ENCODE measurements at places on chromosomes 1 and 21.

DNA sequence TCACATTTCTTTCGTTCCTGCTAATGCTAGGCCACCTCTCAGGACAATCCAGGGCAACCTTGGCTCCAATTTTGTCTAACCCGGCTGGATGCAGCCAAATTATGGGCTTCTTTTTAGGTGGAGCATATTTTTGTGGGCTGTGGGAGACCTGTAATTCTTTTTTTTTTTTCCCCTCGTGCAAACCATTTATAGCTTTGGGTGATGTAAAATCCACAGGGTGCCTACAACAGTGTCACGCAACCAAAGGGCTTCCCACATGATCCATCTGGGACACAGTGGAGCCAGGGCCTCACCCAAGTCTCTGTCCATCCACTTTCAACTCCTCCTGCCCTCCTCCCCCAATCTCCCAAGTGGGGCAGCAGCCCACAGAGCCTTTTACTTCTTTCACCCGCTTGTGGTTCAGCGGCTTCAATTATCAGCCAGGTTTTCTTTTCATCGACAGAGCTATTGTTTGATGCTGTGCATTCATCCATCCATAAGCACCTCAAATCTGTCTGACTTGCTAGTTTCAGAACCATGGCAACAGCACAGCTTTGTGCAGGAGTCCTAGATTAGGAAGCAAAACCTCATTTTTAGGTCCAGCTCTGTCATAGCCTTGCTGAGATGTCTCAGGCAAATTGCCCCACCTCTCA lies 10.0 kb upstream of the OVAAL start:
- DNase-seq: no peak

- DNase-seq: no peak
These were observed 1.2 kb downstream of the SYTL1 start for GRCh38 chr1:27342778-27343638.

DNA sequence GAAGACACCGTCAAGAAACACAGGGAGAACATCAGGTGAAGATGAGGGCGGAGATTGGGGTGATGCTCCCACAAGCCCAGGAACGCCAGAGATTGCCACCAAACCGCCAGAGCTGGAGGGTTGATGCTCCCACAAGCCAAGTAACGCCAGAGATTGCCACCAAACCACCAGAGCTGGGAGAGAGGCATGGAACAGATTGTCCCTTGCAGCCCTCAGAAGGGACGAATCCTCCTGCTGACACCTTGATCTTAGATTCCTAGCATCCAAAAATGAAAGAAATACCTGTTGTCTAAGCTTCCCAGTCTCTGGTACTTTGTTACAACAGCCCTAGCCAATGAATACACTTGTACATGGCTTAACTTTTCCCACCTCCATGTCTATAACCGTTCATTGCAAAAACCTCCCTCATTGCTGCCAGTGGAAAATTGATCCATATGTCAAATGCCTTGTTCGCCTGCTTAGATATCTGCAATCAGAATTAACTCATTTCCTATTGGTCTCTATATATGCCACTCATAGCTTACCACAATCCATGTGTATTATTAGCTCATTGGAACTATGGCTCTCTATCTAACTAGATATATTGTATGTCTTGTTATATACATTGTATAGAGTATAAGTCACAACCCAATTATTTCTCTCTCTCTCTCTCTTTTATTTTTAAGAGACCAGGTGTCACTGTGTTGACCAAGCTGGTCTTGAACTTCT lies 127.4 kb downstream of the ADSS2 start:
- DNase-seq: no peak

- no peak for DNase-seq
These were observed 27.4 kb downstream of the TNFSF18 start for GRCh38 chr1:173023343-173023742.

DNA sequence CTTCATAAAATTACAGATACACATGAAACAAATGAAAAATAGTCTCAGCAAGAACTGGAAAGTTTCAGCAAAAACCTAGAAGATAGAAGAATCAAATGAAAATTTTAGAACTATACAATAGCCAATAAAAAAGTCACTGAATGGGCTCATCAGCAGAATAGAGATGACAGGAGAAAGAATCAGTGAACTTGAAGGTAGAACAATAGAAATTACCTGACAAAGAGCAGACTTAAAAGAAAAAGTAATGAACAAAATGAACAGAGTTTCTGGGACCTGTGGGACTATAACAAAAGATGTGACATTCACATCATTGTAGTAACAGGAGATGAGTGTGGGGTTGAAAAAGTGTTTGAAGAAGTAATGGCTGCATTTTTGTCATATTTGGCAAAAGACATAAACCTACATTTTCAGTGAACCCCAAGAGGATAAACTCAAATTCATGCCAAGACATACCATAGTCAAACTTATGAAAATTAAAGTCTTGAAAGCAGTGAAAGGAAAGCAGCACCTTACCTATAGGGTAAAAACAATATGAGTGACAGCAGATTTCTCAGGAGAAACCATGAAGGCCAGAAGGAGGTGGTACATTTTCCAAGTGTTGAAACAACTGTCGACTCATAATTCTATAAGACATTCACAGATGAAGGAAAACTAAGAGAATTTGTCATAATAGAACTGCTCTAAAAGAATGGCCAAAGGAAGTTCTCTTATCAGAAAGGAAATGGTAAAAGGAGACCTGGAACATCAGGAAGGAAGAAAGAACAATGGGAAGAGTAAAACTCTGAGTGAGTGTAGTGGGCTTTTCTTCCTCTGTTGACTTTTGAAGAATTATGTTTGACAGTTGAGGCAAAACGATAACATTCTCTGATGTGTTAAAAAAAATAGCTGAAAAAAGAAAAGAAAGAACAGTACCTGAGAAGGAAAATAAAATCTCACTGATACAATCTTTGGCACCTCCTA lies 23.5 kb downstream of the NTPCR start:
- no peak for DNase-seq

DNA sequence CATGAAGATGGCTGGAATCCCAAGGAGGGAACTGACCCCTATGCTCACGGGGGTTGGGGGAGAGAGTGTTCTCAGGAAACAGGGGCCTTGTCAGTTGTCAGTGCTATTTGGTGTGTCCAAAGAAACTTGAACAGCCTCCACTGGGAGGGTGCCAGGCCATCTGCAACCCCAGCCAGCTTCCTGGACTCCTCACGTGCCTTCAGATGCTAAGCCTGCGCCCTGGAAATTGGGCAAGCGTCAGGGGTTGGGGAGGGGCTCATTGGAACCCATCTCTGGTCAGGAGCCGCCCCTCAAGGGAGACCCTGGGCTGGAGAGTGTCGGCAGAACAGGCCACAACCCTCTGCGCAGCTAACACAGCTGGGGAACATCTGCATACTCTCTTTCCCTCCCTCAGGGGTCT lies 13.1 kb upstream of the LHX4 start:
- no peak for DNase-seq

DNA sequence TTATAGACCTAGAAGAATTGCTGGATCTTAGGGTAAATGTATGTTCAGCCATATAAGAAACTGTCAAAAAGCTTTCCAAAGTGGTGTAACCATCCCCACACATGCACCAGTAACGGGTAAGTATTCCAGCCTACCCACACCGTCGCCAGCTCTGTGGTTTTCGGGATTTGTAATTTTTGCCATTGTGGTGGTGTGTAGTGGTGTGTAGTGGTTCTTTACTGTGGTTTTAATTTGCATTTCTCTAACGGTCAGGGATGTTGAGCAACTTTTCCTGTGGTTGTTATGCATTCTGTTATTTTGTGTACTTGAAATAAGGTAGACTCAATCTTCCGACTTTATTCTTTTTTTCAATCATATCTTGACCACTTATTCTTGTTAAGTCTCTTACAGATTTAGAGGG lies 342.4 kb upstream of the AJAP1 start:
- no peak for DNase-seq

GRCh38 chr1:199272139-199272544 lies 633.3 kb downstream of the PTPRC start:
- DNase-seq: no peak

GRCh38 chr21:44649521-44650100 lies 3.4 kb downstream of the KRTAP10-11 start:
- DNase-seq: no peak

- DNase-seq: peak; percentile 99
These were observed 92.1 kb upstream of the POU3F1 start for GRCh38 chr1:38138498-38139233.

- DNase-seq: no peak
These were observed 76.4 kb upstream of the PRMT6 start for GRCh38 chr1:106980121-106980520.

- peak; percentile 73 for DNase-seq
These were observed 74.6 kb downstream of the DNTTIP2 start for GRCh38 chr1:93804412-93804811.

DNA sequence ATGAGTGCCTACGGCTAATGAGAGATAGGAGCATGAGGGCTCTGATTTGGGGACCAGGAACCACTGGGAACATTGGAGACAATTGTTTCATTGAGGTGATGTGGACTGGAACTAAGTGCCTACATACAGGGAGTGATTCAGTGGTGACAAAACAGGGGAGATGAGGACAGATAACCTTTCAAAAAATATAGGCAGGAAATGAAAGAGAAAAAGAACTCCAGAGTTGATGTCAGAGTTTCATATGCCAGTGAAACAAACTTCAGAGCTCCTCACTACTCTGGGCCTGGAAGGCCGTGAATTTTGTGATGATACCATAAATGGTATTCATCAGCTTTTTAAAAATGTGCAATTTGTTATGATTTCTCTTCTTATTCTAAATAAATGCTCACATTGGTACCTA lies 39.3 kb downstream of the FASLG start:
- DNase-seq: peak; percentile 22

DNA sequence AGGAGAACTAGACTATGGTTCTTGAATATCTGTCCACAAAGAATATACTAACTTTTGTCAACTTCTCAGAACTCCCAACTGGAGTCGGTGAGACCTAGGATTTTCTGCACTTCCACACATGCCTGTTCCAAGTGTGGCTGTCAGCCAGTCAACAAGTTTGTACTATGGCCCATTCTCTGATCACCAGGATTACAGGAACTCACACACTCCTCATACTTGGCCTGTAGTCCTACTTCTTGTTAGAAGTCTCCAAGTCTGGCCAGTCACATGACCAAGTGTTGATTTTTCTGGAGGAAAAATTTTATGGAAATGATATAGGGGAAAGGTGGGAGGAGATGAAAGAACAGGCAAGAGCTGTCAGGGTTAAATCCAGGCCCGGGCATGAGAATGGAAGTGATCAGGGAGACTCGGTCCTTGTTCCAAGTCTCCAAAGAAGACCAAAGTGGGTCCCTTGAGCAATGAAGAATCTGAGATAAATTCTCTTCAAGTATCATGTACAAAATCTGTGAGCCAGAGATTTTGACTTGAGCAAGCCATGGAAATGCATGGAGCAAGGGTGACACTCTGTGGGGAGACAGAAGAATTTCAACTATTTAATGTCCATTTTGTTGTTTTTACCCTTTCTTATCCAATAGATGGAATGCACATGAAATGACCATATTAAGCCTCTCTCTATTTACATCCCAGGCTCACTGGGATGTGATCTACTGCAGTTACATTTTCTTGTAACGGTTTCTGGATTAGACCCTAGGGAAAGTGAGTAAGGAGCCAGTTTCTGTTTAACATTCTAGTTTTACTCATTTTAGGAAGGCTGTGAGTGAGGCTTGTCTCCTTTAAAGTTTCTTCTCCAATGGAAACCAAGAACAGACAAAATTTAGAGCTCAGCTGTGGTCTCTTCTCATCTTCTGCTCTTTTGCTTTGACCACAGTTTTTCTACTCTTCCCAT lies 320.9 kb downstream of the ASTN1 start:
- DNase-seq: no peak

GRCh38 chr1:240941701-240942370 lies 329.9 kb upstream of the GREM2 start:
- no peak for DNase-seq

DNA sequence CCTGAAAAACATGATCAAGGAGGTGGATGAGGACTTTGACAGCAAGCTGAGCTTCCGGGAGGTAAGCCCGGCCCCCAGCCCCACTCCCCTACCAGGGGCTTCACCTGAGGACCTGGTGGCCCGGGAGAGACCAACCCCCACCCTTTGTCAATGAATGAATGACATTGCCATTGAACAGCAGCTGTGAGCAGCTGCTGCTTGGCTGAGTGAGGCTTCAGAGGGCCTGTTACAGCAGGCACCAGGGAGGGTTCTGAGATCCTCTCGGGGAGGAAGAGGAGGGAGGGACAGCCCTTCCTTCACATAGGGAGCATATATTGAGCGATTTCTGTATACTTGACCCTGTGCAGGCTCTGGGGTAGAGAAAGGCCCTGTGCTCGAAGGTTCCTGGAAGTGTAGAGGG lies 12.3 kb upstream of the CTRC start:
- no peak for DNase-seq

DNA sequence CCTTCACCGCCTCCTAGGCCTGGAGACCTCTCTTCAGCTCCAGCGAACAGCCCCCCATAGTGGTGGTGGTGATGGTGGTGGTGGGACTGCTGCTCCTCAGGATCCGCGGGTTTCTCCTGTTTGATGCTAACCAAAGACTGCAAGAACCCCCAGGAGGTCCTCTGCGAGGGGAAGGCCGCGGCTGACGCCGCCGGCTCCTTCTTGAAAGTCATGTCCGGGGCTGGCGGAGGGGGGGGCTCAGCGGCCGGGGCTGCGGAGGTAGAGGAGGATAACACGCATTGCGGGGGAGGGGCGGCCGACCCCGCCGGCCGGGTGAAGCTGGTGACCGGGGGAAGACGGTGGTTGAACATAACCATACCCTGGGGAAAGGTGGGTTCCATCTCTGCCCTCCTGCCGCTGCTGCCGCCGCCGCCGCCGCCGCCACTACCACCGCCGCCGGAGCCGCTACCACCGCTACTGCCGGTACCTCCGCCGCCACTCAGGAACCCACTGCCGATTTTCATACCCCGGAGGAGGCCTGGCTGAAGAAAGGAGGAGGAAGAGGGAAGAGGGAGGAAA lies 554 bp downstream of the ZNF281 start:
- DNase-seq: no peak

DNA sequence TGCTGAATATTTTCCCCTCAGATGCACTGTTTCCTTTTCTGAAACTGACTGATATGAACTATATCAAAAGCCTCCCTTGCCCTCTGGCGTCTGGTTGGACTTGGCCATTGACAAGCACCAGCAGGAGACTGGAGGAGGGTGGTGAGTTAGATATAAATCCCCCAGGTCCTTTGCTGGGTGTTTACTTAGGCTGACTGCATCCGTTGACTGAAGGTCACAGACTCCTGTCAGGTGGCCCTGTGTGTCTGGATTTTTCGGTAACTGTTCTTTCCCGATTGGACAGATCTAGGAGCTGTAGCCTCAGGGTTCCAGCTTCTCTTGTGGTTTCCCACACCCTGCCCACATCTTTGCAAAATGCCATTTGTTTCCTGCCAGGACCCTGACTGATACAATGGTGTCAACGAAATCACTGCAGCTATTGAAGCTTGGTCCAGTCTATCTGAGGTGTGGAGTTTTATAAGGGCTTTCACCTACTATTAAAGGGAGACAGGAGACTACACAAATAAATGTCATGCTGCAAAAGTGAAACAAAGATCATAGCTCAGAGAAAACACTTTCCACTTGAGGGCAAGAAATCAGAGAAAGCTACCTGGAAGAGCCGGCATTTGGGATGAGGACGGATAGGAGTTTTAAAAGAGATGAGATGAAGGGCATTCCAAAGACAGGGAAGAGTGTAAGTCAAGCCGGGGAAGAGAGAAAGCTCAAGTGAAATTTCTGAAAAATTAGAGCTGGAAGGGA lies 1.5 kb upstream of the MAGI3 start:
- DNase-seq: peak; percentile 33

- DNase-seq: peak; percentile 79
These were observed 64.0 kb downstream of the CD46 start for GRCh38 chr1:207815913-207816291.

- DNase-seq: no peak
These were observed 48.4 kb downstream of the NEK7 start for GRCh38 chr1:198205016-198205684.
